ENCODE measurements at places on chromosomes 5 and 9.
A peak's percentile ranks its signal among the peaks of the same experiment; 100 is the strongest.

- DNase-seq: no peak
Observed at GRCh38 chr9:13806714-13807113, 507.2 kb downstream of the NFIB start.

DNA sequence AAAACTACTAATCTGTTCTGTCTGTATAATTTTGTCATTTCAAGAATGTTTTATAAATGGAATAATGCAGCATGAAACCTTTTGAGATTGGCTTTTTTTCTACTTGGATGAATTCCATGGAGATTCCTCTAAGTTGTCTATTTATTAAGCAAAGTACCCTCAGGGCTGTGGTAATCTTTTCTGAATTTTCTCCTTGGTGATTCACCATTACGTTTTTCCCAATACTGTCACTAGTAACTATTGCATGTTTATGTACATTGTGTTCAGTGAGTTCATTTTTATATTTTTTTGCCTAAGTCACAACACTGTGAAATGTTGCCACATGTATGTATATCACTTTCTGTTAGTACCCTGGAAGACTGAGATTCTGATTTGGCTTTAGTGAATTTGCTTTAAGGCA lies 177.0 kb upstream of the GRIN3A start:
- no peak for DNase-seq

DNA sequence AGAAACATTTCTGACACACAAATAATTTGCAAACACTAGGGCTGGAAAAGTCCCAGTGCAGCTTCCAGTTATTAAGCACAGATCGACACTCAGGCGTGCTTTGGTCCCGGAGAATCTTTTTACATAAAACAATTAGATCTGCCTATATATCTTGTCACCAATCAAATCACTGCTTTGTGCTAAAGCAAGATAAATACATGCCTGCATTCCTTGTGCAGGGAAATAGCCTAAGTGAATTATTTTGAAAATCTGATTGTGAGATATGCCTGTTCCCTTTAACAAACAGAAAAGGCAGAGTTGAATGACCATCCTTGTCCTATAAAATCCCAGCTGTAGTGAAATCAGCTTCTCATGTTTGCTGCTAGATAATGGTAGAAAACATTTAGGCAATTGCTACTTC lies 604.4 kb downstream of the CCDC171 start:
- DNase-seq: no peak

GRCh38 chr5:73201547-73202513 lies 28.8 kb downstream of the TMEM174 start:
- DNase-seq: peak; percentile 86

GRCh38 chr9:16540743-16541613 lies 329.5 kb downstream of the BNC2 start:
- no peak for DNase-seq

DNA sequence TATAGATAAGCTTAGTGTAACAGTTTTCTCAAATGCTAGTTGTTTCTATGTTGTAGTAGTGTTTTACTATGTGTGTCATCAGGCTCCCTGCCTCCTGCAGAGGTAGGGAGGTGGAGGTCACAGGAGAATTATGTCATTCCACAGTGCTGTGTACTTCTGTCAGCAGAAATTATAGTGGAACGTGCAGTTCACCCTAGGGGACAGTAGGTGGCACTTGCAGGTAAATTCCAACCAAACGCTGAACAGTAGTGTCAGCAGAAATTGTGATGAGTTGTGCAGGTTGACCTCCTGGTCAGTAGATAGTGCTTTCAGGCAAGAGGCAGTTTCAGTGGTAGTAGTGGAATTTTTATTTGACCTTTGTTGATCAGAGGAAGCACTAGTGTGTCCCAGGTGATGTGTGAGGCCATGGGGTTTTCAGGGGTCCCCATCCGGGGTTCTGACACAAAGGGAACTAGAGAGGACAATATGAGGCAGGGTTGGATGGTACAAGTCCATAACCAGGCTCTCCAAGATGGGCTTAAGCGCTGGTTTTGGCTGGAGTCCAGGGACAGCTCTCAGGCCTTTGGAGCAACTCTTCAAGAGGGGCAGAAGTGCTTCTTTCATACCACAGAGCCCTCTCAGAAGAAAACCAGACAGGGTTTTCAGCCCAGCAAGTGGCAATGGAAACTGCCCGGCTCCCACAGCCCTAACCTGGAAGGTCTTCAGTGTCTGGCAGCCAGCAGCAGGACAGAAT lies 402.9 kb downstream of the CYLC2 start:
- peak; percentile 46 for DNase-seq

All from mucosa of gallbladder (tissue), 1 donor.